ENCODE measurements at places on chromosomes 16 and 17. TPM values are rescaled to one million over a fixed set of nuclear protein-coding genes. Genes with fewer than 3 reads are reported as not detected.

The LITAFD gene
- total RNA-seq, result not detected

The CDRT15 gene
- total RNA-seq, result not detected

The ROGDI gene
- 19.7 TPM for total RNA-seq

The ALOX15B gene
- 2.0 TPM for total RNA-seq

DNA sequence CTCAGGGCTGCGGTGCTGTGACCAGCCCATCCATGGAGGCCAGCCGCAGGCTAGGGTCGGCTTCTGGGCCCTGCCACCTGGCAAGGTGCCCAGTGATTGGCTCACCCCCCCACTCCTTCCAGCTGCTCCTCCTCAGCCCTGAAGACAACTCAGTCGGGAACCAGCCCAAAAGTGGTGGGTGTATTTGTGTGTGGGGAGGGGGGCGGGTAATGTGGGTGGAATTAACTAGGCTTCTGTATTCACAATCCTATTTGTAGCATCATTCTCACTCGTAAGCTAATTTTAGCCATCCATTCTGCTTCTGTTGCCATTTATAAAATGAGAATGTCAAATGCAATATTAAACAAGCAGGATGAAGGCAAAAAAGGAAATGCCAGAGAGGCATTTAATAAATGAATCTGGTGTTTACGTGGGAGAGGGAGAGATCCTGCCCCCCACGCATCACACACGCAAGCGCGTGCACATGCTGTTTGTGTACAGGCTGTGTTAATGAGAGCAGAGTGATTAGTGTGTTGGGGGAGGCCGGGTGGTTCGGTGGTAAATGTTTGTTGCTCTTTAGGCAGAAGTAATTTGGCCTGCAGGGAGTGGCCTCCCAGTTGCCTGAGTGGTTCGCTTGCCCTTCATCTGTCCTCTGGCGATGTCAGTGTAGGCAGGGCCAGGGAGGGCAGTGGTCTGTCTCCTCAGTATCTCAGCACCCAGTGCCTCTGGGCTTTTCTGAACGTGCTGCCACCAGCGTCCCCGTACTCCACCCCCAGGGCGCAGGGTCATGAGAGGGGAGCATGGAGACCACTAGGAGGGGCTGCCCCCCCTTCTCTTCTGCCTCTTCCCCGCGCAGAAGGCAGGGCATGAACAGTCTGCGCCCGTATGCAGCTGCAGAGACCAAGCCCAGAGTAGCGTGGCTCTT lies 140.1 kb downstream of the CCDC182 start:
- no peak for DNase-seq

DNA sequence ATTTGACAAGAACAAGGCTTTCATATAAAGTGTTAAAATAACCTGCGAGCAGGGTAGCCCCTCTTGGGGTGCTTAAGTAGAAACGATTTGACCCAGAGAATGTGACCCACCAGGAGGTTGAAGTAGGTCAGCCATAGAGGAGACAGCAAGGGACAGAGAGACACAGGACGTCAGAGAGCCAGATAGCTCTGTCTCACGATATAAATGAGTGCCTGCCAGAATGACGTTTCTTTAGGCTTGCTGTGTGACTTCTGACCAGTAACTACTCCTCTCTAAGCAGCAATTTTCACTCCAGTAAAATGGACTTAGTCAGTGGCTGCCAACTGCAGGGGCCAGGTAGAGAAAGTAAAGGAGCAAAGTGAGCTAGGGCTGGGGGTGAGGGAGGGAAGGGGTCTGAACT lies 473.0 kb upstream of the C16orf82 start:
- no peak for DNase-seq

DNA sequence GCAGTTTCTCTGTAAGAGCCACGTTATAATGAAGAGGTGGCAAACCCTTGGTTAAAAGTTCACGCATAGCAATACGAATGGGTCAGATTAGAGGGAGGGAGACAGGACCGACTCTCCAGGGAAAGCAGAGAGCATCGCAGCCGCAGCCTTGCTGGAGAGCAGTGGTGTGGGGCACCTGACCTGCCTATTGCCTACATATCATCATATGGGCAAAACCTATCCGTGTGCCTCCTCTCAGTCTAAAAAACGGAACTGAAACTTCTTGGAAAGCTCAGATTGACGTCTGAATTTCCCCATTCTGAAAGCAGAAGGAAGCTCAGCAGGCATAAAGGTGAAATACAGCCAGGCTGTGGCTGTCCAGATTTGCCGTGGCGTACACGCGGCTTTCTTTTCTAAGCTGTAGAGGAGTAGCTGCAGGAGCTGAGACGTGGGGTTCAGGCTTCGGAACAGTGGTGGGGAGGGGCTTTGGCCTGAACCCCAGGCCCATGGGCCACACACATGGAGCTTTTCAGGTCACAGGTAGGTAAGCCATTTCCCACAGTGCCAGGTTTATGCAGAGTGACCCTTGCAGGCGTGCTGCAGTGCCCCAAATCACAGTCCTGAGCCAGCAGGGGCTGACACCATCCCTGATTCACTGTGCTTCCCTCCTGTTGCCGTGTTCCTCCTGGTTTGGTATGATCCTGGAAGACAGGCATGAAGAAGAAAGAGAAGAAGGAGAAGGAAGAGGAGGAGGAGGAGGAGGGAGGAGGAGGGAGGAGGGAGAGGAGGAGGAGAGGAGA lies 41.6 kb upstream of the TNRC6C start:
- DNase-seq, result no peak

GRCh38 chr16:66477028-66477515 lies 50.0 kb downstream of the BEAN1 start:
- peak; percentile 36 for DNase-seq

DNA sequence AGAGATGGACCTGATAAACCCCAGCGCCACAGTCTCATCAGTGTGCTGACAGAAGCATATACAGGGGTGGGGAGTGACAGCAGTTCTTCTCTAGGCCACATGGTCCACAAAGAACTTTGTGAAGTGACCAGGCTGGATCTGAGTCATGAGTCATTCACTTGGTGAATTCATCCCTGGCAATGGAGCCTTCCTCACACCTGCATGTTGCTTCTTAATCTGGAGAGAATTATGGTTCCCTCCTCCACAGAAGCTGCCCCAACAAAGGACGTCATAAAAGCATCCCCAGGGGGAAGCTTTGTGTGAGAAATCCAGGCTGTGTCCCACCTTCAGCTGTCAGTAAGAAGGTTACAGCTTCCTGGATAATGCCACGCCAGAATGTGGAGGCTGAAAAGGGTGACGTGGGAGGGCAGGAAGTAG lies 215.6 kb upstream of the MAF start:
- DNase-seq, result no peak

- peak; percentile 15 for DNase-seq
These were observed 24.1 kb upstream of the ADORA2B start for GRCh38 chr17:15920758-15921239.

GRCh38 chr17:80260069-80260535 lies 550 bp upstream of the RNF213 start:
- peak; percentile 85 for DNase-seq

- no peak for DNase-seq
These were observed 112.0 kb downstream of the LITAF start for GRCh38 chr16:11474617-11475291.

- DNase-seq, result no peak
These were observed 6.7 kb downstream of the PMM2 start for GRCh38 chr16:8804313-8804712.

DNA sequence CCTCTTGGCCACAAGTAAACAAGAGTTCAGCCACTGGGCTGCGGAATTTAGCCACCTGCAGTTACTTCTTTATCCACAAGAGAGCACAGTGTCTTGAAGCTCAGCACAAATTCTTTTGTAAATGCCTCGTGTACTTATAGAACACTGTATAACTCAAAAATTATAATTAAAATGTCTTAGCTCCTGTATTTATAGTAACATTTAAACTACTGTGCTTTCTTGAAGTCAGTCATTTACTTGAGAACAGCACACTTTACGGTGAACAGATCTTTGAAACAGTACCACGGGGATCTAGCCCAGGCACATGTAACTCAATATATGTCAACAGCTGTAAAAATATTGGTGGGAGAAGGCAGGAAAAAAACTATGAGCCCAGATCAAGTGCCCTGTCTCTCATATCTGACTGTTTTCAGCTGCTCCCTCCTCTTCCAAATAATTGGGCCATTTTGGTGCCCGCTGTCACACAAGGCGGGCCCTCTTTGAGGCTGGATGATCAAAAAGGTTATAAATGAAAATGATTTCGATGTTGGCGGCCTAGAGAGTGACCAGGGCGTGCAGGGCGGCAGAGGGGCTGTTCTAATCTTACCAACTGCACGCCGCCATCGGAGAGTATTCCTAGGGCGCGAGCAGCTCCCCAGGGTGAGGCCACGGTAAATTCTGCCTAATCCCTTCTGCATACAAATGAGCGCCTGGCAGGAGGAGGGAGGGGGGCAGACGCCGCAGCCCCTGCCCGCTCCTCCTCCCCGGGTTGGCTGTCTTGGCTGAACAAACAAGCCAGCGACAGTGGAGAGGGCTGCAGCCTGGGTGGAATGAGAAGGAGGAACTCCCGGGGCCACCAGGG lies 183.2 kb downstream of the C16orf78 start:
- DNase-seq, result no peak

- no peak for DNase-seq
These were observed 14.9 kb downstream of the SPATA32 start for GRCh38 chr17:45246861-45247428.

GRCh38 chr17:29109477-29110371 lies 66.8 kb downstream of the PIPOX start:
- no peak for DNase-seq

GRCh38 chr17:7687072-7687907 lies at the start of gene TP53:
TP53 (minus strand) TSS chr17:7687490; CDS start chr17:7676594, 10,896 bp downstream.
- DNase-seq, result peak; percentile 92

- DNase-seq, result peak; percentile 54
These were observed 584 bp downstream of the PMP22 start for GRCh38 chr17:15264542-15264941.
